Stimulated activated CD4-positive, alpha-beta T cell treated with anti-CD3 and anti-CD28 coated beads, Interleukin-4, amount 100 ng/mL, for 48 hours (primary cell): ENCODE measurements at places on chromosomes 6 and 20.
A peak's percentile ranks its signal among the peaks of the same experiment; 100 is the strongest.

DNA sequence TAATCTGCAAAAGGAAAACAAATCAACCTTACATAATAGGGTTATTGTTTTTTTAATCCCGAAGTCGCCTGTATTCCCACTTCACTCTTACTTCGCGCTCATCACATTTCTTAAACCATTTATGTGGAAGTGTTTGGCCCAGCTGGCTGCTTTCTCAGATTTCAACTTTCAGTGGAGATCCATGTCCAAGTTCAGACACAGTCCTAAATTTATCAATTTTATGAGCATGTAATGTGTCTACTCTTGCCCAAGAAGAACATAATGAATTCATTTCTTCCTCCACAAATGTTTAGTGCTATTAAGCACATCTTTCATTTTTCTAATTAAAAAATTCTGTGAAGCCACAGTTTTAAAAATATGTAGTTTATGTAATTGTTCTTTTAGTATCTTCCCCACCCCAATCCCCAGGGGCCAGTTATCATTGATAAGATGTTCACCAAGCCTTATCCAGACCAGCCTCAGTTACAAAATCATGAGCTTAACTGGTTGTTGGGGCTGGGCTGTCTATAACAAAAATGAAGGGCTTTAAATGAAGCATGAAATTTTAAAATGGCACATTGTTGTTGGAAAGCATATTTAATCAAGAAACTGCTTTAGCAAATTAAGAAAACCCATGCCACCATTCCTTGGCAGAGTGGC is 151.7 kb downstream of the UST start:
- no peak for DNase-seq

DNA sequence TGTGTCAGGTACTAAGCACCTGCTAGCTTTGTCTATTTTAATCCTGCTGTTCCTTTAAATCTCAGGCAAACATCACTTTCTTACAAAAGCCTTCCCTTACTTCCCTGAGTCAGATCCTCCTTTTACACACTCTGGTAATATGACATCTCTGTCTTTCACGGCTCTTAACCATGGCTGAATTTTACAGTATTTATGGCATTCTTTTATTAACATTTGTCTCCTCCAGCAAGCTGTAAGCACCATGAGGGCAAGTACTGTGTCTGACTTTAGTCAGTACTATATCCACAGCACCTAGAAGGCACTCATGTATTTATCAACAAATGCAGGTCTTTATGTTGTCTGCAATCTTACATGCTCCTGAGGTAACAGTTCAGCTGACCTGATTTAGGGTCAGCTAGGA is 33.7 kb upstream of the HBS1L start:
- no peak for DNase-seq

DNA sequence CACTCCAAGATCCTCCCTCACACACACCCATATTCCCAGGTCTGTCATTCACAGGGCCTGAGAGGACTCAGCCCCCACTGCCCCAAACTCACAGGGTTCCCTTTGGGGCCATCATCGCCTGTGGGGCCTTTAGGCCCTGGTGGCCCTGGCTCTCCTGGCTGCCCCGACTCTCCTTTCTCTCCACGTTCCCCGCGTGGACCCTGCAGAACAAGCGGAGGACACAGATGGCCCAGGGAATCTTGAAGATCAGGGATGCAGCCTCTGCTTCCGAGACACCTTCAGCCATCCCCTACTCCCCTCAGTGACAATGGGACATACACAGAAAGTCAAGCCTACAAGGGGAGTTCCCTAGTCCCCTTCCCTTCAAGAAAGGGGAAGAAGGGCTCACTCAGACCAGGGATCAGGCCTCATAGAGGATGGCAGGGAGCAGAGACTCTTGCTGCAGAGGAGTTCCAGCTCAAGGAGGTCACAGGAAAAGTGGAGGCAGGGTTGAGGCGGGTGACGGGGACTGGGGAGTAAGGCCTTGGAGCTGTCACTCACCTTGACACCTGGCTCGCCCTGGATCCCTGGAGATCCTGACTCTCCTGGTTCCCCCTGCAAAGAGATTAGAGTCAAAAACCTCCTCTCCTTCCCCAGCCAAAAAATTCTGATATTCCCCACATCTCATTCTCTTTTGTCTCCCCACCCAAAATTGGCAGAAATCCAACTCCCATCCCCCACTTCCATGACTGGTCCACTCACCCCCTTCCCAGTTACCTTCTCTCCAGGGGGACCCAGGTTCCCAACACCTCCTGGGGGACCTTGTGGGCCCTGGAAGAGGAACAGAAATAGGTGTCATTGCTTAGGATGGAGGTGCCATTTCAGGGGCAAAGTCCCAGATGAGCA is 22.7 kb downstream of the COL11A2 start:
- DNase-seq, result no peak

- no peak for DNase-seq
These were observed 320.3 kb downstream of the RIMS1 start for GRCh38 chr6:72206606-72207005.

- DNase-seq, result no peak
These were observed 77.0 kb downstream of the JPH2 start for GRCh38 chr20:44109951-44110361.

DNA sequence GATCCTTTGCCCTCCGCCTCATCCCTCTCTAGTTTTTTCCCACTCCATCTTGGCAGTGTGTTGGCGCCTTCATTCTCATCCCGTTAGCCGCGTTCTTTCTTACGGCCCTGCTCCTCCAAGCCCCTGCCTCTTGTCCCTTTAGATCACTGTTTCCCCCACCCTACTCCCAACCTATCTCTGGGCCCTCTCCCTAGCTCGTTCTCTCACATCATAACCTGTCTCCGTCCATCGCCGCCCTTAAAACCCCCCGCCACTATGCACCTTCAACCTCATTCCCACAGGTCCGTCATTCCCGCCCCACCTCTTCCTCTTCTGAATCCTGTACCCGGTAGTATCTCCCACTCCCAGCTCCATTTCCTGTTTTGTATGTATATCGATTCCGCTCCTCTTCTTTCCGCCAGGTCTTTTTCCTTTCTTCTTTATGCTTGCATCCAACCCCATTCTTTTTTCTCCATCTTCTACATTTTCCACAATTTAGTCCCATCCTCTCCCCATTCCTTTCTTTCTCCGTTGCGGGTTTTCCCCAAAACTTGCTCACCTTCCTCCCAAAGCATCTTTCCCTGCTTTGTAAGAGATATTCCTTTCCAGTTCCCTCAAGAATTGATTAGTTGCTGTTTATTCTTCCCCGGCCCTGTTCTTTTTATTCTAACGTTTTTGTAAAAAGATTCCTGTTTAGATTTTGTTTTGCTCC is 671 bp downstream of the EFHC1 start:
- no peak for DNase-seq

GRCh38 chr20:35226884-35227681 is 593 bp downstream of the MMP24 start:
- DNase-seq, result peak; percentile 33

GRCh38 chr6:1577896-1578745 is 31.6 kb upstream of the FOXC1 start:
- no peak for DNase-seq

DNA sequence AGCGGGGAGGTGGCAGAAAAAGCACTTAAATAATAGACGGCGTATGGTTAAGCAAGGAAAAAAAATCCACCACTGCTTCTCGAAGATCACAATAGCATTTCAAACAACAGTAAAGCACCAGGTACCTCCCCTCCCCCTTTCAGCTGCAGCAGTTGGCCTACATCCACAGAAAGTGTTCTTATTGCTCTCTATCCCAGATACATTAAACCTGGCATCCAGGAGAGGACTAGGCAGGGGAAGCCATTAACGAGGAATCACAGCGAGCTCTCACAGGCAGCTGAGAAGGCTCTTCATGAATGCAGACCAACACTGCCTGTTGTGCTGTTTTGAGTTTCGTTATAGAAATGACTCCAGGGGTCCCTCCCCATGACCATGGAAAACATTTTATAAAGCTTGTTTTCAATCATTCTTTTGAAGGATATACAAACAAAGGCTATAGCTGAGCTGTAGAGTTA is 11.8 kb downstream of the FYN start:
- DNase-seq, result no peak

- no peak for DNase-seq
These were observed at the start of gene TPMT for GRCh38 chr6:18154507-18155149. Gene TPMT, minus strand, starts transcription at chr6:18155077. Its CDS starts 5,950 bp downstream, at chr6:18149127.

DNA sequence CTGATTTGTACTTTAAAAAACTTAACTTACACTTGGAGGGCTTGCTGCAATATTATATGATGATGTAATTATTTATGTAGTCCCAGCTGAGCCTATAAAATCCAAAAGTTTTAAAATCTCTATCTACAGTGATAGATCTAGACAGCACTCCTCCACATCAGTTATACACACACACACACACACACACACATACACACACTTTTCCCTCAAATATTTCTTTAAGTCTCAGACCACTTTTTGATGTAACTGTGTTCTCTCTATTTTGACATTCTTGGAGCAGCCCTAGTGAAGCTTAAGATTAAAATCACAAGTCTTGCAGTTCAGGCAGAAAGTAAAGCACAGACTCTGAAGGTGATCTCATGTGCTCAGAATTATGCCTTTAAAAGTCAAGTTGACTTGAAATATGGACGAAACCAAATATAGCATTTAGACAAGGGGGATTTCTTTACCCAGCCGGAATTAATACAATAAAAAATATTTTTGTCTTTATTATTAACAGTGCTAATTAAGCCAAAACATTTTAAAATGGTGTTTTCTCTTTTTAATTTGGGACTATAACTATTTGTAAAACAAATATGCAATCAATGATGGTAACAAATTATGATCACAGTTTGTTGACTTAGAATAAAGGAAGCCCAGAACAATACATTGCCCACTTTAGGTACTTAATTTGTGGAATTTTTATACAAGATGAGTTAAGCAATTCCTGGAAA is 63.5 kb upstream of the TMEM30A start:
- DNase-seq, result no peak

GRCh38 chr6:142751452-142751851 is 193.5 kb downstream of the HIVEP2 start:
- DNase-seq, result no peak

DNA sequence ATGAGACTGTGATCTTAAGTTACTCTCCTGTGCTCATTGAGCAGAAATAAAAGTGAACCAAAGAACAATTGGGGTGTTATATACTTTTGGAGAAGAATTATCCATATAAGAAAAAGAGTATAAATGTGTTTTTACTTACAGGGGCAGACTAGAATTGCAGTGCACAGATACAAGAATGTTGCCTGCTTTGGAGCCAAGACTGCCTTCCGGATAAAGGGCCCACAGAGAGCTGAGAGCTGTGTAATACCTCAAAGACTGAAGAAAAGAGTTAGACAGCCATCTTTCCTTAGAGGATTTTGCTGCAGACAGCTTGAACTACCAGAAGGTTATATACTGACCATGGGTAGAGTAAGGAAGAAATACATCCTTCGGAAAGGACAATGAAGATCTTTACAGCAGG is 1235.5 kb upstream of the CITED2 start:
- no peak for DNase-seq

DNA sequence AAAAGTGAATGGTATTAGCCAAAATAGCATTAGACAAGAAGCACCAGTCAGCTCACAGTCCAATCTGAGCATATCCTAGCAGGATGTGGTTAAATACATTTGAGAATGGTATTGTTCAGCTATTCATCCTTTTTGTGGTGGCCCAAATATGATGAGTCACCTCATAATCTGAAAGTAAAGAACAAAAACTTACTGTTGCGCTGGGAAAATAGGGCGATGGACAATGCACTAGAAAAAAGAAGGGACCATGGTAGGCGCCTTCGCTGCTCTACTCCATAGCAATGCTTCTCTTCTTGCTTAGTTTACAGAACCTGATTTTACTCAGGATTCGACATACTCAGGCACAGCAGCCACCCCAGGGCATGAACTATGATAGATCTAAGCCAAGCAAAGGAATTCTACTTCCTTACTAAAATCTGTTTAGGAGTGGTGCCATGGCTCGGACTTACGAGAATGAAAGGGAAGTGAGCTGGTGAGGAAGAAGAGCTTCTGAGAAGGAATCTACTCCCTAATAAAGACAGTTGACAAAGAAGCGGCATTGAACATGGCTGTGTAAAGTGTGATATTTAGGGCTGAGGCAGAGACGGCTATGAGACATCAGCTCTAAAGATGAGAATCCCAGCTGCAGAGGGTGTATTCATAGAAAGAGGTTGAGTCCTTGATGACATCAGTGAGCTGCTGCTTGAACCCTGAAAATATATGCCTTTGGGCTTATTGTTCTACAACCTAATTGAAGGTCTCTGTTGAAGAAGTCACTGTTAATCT is 16.6 kb upstream of the FBXO9 start:
- DNase-seq, result no peak

- no peak for DNase-seq
These were observed 16.7 kb upstream of the TFAP2A start for GRCh38 chr6:10431423-10432164.

DNA sequence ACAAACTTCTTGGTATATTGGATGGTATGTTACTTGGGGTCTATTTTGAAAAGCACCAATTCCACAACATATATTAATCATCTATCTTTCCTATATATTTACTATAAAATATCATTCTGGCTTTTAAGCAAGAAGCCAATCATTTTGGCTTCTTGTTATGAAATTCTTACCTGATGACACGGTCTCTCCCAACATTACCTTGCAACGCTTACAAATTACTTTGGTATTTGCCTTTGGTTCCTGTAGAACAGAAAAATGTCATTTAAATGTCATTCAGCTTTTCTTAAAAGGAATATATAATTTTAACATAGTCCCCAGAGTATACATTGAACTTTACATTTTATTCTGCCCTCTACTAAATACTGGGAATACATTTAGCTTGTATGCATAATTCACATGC is 27.4 kb downstream of the UBE3D start:
- no peak for DNase-seq

GRCh38 chr6:31614075-31614619 is 887 bp upstream of the AIF1 start:
- DNase-seq, result no peak

GRCh38 chr6:4383910-4384638 is 248.7 kb upstream of the ECI2 start:
- DNase-seq, result no peak

GRCh38 chr20:8764344-8764962 is 304.4 kb upstream of the PLCB4 start:
- DNase-seq, result no peak

DNA sequence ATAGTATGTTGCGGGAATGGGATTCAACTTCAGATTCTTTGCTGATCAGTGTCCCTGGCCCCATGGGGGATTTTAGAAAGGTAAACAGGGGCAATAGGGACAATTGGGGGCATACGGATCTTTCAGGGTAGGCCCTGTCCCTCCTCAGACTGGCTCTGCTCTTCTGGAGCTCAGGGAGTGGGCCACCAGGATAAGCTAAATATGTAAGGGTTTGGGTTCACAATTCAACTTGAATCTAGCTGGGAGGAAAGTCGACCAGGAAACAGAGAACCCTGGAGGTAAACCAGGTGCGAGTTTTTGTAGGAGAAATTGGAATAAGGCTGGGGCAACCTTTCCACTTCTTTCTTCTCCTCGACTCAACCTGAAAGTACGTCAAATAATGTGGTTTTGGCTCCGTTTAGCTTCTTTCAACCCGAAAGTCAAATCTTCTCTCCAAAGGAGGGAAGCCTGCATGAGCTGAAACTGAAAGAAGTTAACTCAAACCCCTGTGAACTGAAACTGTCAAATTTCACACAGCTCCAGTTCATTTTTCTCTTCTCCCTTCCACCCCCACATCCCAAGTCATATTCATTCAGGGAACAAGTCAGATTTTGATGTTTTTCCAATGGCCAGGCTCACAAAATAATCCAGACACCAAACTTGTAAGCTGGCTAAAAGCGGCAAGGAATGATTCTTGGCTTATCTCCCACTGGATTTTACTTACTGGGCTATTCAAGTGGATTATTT is 278.2 kb downstream of the CLIC5 start:
- no peak for DNase-seq

GRCh38 chr20:25277051-25277801 is 29.3 kb downstream of the PYGB start:
- no peak for DNase-seq

GRCh38 chr20:54140927-54141566 is 32.7 kb downstream of the CYP24A1 start:
- no peak for DNase-seq
